ENCODE measurements at places on chromosomes 13 and 19.

- DNase-seq = no peak
Observed at GRCh38 chr19:37221136-37221535, 3.1 kb downstream of the ZNF383 start.

DNA sequence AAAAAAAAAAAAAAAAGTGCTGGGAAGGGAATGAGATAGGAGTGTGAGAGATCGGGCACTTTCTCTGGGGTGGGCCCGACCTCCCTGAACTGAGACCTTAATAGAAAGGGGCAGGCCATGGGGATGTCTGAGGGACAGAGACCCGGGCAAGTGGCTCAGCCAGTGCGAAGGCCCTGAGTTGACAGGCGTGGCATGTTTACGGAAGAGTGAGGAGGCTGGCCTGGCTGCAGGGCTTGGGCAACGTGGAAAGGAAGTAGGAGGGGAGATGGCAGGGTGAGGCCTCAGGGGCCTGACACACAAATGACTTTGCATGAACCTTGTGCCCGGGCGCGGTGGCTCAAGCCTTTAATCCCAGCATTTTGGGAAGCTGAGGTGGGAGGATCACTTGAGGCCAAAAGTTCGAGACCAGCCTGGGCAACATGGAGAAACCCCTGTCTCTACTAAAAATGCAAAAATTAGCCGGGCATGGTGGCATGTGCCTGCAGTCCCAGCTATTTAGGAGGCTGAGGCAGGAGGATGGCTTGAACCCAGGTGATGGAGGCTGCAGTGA is 13.9 kb downstream of the FCHO1 start:
- no peak for DNase-seq

DNA sequence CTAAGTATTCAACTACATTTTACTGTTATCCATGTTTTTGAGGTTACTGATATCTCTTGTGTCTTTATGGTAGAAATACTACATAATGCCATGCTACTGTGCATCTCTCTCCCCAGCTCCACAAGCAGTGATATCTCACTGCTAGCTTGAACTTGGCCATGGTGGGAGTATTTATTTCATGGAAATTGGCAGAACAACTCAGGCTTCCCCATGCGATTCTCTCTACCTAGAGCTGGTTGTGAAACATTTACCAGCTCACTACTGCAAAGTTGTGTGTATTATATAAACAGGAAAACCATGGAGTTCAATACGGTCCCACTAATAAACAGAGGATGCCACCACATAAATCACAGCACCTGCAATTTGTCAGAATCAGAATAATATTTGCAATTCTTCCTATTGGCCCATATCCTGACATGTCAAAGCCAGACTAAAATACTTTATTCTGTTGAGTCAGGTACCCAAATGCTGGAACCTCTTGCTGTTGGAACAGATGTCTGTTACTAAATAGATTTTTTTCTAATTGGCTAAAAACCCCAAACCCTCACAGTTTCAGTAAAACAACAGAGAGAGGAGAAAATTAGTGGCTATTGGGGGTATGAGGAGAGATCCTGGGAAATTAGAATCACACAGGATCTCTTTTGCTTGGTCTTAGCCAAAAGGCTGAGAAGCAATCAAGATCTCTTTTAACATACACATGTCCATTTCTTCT is 91.4 kb upstream of the SLC10A2 start:
- no peak for DNase-seq

DNA sequence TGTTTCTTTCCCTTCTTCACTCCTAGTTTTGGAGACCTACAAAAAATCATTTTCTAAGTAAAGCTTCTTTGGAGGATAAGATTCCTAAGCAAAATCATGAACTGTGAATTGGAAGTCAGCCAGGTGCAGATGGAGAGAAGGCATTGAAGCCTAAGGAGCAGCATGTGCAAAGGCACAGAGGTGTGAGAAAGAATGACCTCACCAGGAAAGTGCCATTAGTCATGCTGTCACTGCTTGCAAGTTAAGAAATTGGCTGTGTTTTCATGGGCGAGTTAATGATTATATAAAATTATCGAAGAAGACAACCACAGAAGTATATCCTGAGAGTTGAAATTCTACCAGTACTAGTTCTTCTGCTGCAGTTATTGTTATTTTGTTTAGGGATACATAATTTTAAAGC is 80.3 kb upstream of the KLHL1 start:
- no peak for DNase-seq

GRCh38 chr19:35889370-35890112 is 10.8 kb downstream of the NFKBID start:
- DNase-seq = no peak

GRCh38 chr19:28961772-28962500 is 251.0 kb downstream of the UQCRFS1 start:
- no peak for DNase-seq

DNA sequence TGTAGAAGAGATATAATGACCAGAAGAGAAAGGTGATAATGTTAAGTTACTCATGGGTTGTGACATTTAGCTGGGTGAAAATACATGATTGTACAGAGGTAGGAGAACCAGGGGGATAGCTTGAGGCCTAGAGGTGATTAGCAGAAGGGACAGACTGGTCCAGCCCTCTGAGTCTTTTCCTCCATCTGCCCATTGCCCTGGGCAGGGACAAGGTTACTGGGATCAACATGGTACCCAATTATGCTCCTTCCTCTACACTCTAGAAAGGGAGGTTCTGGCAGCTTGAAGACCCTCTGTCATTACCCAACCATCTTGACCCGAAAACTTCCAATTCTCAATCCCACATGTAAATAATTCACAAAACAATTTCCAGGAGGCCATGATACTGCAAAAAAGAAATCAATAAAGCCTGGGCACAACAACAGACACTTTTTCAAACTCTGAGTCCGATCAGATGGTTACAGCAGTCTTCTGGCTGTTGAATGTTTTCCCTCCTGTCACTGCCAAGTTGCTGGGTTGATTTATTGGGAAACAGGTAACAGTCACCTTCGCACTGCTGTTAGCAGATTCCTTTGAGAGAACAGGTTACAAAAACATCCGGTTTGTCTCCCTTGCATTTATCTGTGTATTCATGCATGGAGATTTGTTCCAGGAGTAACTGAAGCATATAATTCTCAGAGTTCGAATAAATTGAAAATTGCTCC is 239.1 kb upstream of the HTR2A start:
- DNase-seq = no peak

DNA sequence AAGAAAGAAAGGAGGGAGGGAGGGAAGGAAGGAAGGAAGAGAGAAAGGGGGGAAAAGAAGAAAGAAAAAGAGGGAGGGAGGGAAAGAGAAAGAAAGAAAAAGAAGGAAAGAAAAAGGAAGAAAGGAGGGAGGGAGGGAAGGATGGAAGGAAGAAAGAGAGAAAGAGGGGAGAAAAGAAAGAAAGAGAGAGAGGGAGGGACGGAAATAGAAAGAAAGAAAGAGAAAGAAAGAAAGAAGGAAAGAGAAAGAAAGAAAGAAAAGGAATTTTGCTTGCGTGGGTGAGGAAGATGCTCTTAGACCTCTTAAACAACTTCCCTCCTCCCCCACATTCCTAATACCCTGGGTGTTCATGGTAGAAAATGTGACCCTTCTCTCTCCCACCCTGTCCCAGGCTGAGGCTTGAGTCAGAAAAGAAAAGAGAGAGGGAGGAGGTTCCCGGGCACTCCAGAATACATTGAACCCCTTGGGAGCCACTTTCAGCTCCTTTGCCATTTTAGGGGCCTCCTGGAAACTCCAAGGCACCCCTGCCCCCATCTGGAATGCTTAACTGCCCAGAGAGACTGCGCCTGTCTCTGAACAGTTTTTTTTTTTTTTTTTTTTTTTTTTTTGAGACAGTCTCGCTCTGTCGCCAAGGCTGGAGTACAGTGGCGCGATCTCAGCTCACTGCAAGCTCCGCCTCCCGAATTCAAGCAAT is 9.2 kb upstream of the KANK3 start:
- no peak for DNase-seq

DNA sequence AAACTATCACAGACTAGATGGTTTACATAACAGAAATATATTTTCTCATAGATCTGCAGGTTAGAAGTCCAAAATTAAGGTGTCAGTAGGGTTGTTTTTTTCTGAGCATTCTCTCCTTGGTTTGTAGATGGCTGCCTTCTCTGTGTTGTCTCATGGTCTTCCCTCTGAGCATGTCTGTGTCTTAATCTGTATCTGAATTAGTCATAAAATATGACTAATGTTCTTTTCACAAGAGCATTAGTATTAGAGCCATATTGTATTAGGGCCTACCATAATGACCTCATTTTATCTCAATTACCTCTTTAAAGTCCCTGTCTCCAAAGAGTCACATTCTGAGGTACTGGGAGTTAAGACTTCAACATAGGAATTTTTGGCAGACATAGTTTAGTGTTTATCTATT is 77.2 kb upstream of the OBI1 start:
- no peak for DNase-seq

DNA sequence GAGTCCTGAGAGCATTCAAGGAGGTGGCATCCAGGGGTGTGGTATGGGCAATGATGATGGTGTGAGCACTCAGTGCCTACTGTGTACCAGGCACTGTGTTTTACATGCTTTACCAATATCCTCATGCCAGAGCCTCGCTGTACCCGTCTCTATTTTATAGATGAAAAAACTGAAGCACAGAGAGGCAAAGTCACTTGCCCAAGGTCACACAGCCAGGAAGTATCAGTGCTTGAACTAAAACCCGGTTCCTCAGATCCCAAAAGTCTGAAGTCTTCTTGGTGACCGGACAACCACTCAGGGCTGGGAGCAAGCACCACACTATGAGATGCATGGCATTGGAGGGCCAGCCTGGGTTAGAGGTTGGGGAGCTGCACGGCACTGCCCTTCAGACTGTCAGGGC is 84.1 kb downstream of the CHST8 start:
- DNase-seq = no peak

DNA sequence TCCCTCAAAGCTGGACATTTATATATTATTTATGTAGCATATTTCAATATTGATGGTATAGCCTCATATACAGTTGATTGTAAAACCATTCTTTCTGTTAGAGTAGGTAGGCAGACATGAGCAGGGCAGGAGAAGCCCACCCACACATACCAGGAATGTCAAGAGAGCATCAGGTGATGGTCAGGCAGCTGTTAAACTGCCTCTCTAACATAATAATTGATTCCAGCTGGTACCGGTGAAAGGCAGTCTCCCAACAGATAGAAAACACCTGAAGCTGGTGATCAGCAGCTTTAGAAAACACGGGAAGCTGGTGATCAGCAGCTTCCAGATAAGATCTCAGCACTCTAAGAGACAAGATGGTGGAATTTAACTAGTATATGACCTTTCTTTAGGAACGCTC is 132.9 kb downstream of the SLITRK6 start:
- DNase-seq = no peak

DNA sequence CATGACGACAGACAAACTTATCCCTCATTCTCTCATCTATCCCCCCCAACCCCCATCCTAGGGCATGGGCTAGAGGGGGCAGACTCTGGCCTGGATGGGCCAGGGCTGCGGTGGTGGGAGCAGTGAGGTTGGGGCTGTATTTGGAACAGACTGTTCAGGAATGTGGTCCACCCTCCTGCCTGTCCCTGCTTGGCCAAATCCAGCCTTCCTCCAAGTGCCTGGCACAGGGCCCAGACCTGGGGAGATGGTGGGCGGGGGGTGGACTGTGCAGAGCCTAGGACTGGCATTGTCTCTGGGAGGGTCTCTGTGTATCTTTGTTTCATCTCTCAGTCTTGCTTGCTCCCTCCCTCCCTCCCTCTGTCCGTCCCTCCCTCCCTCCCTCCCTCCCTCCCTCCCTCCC is 14.2 kb downstream of the EGLN2 start:
- no peak for DNase-seq

DNA sequence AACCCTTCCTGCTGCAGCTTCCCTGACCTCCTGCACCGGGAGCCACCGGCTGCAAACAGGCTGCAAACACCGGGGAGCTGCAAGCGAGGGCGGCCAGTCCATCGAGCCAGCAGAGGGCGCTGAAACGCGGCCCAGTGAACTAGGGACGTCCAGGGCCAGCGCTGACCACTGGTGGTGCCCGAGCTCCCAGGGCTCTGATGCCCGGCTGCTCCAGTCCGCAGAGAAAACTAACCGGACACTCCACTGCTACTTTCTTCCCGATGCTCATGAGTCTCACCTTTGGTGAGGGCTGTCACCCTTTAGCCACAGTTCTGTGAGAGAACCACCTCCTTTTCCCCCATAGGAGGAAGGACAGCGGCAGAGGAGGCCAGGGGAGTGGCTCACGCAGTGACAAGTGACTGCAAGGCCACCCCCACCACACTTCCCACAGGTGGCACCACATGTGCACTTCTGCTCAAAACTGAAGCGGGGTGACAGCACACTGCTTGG is 82.8 kb upstream of the MTIF3 start:
- peak; percentile 68 for DNase-seq

GRCh38 chr13:27309967-27310598 is 39.5 kb downstream of the RASL11A start:
- DNase-seq = no peak

- no peak for DNase-seq
Observed at GRCh38 chr13:98875146-98875729, 102.6 kb downstream of the DOCK9 start.

DNA sequence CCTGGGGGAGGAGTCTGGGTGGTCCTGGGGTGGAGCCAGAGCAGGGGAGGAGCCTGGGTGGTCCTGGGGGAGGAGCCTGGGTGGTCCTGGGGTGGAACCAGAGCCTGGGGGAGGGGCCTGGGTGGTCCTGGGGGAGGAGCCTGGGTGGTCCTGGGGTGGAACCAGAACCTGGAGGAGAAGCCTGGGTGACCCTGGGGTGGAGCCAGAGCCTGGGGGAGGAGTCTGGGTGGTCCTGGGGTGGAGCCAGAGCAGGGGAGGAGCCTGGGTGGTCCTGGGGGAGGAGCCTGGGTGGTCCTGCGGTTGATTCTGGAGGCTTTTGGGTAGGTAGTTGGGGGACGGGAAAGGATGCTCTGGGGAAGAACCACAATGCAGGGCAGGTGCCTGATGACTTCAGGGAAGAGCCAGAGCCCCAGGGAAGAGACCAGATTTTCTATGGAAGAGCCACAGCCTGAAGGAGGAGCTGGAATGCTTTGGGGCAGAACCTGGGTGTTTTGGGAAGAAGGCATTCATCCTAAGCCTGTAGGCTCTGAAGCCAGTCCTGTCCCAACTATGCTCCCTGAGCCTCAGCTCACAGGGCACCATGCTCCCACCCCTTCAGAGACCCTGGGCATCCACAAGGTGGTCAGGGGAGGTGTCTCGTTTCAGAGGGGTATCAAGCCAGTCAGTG is 15.0 kb downstream of the MRPS12 start:
- DNase-seq = no peak

DNA sequence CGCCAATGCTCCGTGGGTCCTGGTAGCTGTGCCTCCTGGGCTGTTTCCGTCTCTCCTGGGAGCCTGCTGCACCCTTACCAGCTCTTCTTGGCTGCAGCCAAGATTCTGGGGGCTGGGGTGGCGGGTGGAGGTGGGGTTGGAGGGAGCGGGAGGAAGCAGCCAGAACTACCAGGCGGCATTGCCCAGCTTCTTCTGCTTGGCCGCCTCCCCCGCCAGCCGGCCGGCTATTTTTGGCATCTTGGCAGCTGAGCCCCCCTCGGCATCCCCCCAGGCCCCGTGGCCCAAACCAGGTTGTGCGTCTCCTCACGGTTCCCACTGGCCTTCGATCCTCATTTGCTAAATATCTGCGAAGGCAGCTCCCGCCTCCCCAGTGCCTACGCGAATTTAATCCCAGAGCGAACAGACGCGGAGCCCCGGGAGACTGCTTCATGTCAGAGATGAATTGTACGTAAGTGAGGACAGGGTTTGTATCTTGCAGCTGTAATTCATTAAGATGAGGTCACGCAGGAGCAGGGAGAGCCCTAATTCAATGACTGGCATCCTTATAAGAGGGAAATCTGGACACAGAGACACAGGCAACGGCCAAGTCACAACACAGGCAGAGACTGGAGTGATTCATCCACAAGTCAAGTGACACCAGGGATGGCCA is 12.8 kb upstream of the PEAK3 start:
- DNase-seq = no peak

- DNase-seq = no peak
Observed at GRCh38 chr19:2064788-2065524, 13.9 kb upstream of the MKNK2 start.

GRCh38 chr13:89977203-89977602 is 1370.3 kb upstream of the MIR17HG start:
- no peak for DNase-seq

Measured in CD4-positive, alpha-beta T cell treated with Interleukin-17A for 4 hours (primary cell).